Umbilical cord (tissue), 2 donors: ENCODE measurements at places on chromosomes 5 and 9. TPM values are rescaled to one million over a fixed set of nuclear protein-coding genes. Genes with fewer than 3 reads are reported as not detected.

RMRP gene
- total RNA-seq, result 12,614 TPM

DNA sequence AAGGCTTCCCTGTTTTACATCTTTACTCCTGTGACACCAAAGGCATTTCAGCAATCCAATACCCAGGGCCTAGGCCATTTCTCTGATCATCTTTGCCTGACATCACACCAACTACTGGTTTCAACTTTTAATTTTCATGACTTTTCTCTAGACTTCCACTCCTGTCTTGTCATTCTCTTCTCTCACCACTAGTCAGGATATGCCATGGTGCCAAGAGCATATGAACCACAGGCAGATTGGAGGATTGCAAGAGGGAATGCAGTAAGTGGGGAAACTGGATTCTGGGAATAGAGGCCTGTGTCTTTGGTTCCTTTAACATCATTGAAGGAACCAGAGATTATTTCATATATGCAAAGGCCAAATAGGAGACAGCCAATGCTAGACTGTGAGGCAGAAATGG lies 69.3 kb downstream of the ANKRD31 start:
- no peak for DNase-seq

- DNase-seq, result no peak
Observed at GRCh38 chr5:50653946-50654345, 12.5 kb upstream of the PARP8 start.

- DNase-seq, result peak; percentile 87
Observed at GRCh38 chr9:130053504-130054324, at the start of gene GPR107. Gene GPR107 (plus strand): TSS chr9:130053906. CDS start chr9:130053933, 27 bp downstream.

GRCh38 chr5:135975122-135975521 lies 20.3 kb upstream of the LECT2 start:
- no peak for DNase-seq

- no peak for DNase-seq
Observed at GRCh38 chr5:153865016-153865415, 173.7 kb downstream of the FAM114A2 start.

FGF10 gene
- total RNA-seq, result 48.9 TPM

DNA sequence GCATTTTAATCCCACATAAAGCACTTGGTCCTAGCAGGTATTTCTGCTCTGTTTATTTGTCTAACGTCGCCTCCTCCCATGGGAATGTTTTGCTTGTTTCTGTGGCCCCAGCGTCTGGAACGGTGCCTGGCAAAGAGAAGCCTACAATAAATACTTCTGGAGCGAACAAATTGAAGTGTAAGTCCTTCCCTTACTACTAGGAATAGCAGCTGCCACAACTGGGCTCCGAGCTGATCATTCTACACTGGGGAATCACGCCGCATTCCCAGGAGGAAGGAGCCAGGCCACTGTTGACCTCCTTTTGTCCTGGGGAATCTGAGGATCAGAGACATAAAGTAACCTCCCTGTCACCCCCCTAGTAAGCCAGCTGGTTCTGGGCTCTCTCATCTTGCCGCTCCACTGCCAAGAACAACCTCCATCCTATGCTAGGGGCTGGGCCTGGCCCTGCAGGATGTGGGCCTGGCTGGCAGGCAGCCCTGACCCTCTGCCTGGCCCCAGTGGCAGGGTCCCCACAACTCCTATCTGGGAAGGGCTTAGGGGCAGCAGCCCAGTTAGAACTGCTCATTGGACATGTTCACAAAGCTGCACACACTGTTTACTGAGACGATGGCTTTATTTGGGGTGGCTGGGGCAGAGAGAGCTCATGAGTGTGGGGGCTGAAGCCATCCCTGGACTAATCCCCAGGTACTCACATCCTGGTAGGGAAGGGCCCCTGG lies 82.8 kb downstream of the GTF3C4 start:
- peak; percentile 13 for DNase-seq

UHRF2 gene
- total RNA-seq, result 78.5 TPM

- DNase-seq, result no peak
Observed at GRCh38 chr5:128062172-128062746, 21.3 kb upstream of the SLC12A2 start.

GRCh38 chr5:107875833-107876232 lies 205.1 kb upstream of the EFNA5 start:
- peak; percentile 33 for DNase-seq

DNA sequence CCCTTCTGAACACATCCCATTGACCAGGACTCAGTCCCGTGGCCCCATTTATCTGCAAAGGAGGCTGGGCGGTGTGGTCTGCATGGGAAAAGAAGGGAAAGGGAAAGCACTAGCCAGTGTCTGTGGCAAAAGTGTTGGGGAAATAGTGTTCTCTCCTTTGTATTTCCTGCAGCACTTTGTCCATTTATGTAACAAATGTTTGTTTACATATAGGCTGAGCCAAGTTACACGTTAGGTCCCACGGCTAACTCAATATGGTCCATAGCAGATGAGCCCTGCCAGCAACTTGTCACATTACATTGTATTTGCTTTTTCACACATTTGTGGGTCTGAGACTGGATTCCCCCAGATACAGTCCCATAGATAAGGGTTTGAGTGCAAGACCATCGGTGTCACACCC lies 260.5 kb downstream of the MSX2 start:
- no peak for DNase-seq

DNA sequence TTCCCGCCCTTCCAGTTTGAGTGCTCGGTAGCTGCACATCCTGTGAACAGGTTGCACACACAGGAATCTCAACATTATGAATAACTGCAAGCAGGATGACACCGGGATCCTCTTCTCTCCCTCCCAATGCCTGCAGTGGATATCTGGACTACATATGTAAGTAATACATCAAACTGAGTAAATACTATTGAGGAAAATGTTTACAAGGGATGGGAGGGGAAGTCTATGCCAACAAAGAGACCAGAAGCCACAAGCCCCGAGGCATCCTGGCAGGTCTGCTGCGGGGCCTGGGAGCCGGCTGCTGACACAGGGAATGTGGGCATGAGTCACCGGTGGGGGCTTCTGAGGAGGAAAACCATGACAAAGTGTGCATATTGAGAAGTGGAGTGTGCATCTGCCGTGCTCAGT lies 8.6 kb upstream of the ANKRD33B start:
- no peak for DNase-seq

DNA sequence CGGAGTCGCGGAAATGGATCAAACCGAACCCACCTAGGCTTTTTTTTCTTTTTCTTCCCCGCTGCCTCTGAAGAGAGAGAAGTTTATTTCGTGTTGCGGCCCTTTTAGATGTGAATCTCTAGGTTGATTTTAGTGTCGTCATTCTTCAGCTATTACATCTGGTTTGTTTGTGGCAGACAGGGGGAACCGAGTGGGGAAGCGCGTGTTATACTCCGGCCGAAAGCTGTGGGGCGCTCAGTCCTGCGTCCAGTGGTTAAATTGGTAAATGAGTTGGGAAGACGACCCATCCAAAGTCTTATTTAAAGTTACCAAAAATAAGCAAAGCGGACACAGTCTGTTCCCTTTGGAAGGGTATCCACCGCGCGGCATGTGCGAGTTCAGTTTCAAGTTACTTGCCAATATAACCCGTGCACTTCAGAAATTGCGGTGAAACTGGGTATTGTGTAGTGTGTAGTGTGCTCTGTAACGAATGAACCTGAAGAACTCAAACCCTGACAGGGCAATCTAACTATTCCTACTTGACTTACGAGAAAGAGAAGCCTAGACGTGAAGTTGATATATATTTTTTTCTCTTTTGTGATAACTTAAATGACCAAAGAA lies 1.3 kb downstream of the MAN2A1 start:
- DNase-seq, result peak; percentile 91
